ENCODE measurements at places on chromosomes 7 and 10.
A peak's percentile ranks its signal among the peaks of the same experiment; 100 is the strongest.

GRCh38 chr10:106714734-106715555, 449.6 kb downstream of the SORCS1 start:
- no peak for DNase-seq

GRCh38 chr10:132506711-132507408, 30.7 kb upstream of the INPP5A start:
- no peak for DNase-seq

- no peak for DNase-seq
These were observed 200.5 kb upstream of the HPS1 start for GRCh38 chr10:98646998-98647917.

GRCh38 chr10:43058716-43059335, 18.0 kb upstream of the RET start:
- DNase-seq = no peak

DNA sequence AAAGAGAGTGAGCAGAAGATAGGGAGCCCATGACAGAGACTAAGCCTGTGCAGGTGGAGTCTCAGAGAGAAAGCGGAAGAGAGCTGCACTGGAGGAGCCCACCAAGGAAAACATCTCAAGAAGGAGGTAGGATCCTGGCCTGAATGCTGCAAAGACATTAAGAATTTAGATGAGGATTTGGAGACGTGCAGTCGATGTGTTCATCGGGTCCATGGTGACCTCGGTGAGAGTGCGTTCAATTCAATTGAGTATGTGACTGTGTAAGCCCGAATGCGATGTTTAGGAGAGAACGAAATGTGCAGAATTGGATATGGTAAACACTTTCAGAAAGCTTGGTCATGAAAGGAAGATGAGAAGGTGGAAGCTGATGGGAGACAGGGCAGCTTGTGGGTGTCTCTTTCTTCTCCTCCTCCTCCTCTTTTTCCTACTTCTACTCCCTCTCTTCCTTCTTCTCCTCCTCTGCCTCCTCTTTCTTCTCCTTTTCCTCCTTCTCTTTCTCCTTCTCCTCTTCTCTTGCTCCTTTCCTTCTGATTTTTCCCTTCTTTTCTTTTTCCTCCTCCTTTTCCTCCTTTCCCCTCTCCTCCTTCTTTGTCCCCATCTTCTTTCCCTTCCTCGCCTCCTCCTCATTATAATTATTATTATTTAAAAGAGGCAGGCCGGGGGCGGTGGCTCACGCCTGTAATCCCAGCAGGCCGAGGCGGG, 276.0 kb downstream of the RPS24 start:
- no peak for DNase-seq

GRCh38 chr7:39294022-39294421, 272.2 kb upstream of the YAE1 start:
- DNase-seq = no peak

GRCh38 chr7:25388681-25389080, 160.4 kb upstream of the NPVF start:
- no peak for DNase-seq

- DNase-seq = no peak
These were observed 306.4 kb downstream of the PAXIP1 start for GRCh38 chr7:154696556-154696955.

DNA sequence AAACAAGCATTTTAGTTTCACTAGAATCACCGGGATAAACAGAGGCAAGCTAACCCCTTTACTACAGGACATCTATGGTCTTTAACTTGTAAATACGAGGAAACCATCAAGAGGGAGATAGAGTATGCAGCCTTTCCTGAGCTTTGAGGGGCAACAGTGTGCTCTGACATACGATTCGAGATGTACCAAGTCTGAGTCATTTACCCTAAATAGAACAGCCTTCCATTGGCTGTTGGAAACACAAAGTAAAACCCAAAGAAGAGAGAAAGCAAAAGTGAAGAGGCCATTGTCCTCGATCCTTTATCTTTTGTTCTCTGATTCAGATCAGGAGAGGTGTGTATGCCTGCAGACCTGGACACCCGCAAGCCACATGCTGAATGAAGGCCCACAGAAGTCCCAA, 289.5 kb downstream of the KCNMA1 start:
- peak; percentile 16 for DNase-seq

GRCh38 chr7:49845626-49846025, 72.2 kb downstream of the VWC2 start:
- DNase-seq = no peak

- DNase-seq = peak; percentile 73
These were observed 27.9 kb downstream of the MTURN start for GRCh38 chr7:30162622-30163124.

GRCh38 chr10:58826694-58827093, 314.0 kb downstream of the BICC1 start:
- DNase-seq = no peak

DNA sequence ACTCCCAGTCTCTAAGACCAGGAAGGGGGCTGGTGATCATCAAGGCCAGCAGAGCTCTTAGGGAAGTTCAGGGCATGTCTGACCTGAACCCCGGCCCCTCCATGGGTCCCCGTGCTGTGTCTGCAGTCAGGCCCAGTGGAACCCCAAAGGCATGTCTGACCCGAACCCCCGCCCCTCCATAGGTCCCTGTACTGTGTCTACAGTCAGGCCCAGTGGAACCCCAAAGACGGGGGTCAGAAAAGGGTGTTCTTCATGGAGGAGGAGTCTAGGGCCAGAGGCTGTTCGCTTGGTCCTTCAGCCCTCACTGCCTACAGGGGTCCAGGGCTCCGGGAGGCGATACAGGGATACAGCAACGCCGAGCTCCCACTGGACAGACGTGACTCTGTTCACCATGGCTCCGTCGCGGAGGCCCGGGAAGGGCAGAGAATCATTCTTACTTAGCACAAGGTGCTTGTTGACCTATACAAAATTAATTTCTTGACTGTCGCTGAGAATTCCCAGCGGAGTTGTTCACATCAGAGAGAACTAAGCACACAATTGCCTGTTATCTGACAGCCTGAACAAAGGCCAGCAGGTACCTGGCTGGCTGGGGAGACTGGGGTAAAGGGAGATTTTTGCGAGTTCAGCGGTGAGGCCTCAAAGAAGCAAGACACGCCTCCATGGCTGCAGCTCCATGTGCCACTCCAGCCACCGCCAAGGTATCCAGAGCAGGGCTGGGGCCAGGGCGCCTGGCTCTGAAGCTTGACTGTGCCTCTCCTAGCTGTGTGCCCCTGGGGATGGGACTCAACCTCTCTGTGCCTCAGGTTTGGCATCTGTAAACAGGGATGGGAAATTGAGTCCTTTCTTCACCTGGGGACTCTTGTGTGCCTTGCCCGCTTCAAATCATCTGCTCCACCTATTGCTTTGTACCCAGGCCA, 26.8 kb downstream of the EN2 start:
- no peak for DNase-seq

DNA sequence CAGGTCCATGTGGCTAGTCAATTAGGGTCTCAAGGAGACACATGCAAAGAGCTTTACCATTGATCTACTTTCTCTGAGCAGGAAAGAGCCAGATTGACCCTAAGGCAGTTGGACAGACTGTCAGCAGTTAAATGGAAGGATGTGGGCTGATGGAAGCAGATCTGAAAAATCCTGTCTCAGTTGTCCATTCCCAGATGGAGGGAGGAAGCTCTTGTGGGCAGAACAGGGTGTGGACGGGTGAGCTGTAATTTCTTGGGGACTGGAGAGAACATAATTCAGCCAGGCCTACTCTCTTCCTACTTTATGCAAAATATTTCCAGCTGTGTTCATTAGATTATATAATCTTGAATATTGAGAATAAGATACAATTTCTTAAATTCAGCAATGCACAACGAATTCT, 163.6 kb downstream of the GNAT3 start:
- DNase-seq = no peak

- no peak for DNase-seq
These were observed 153.7 kb downstream of the TFPI2 start for GRCh38 chr7:93736668-93737369.

DNA sequence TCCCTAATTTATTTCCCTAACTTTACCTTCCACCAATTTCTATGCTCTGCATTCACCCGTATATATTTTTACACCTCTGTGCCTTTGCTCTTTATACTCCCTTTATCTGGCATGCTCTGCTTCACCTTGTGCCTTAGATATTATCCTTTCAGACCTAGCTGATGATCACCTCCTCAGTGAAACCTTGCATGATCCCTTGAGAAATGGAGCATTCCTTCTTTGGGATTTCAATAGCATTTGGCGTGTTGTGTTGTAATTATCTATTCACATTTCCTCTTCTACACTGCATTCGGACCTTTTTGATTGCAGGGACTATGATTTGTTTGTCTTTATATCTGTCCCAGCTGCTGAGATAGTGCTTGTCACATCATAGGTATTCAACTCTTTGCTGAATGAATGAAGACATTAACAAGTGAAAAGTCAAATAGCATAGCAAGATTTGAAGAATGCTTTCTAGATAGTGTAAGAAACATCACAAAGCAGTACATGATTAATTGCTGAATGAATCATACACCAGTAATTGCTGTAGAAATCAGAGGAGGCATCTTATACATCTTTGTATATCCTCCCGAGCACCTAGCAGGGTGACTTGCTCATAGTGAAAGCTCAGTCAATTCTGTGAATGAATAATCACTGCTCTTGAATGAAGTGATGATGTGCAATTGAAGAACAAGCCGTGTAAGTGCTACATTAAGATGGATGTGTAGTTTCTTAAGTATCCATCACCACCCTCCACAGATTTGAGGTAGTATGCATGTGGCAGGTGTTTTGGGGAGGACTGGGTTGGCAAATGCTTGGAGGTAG, 2.0 kb upstream of the TM9SF3 start:
- peak; percentile 44 for DNase-seq
